ENCODE measurements at places on chromosomes 1 and 21.

- no peak for DNase-seq
Observed at GRCh38 chr1:155648207-155649147, 38.5 kb downstream of the MSTO1 start.

DNA sequence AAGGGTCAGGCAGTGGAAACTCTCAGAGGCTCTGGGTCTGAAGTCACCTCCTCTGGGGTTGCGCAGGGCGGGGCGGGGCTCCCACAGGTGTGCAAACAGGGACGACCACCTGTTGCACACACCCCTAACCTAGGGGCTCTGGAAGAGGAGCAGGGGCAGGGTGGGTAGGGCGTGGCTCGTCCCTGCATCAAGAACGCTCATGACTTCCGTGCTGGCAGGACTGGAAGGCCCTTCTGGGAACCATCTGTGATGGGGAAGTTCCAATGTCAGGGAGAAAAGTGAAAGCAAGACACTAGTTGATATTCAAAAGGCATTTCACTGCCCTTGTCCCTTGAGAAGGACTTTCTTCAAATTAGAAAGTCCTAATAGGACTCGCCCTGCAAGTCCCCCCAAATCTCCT, 22.1 kb upstream of the CLSTN1 start:
- DNase-seq = no peak

DNA sequence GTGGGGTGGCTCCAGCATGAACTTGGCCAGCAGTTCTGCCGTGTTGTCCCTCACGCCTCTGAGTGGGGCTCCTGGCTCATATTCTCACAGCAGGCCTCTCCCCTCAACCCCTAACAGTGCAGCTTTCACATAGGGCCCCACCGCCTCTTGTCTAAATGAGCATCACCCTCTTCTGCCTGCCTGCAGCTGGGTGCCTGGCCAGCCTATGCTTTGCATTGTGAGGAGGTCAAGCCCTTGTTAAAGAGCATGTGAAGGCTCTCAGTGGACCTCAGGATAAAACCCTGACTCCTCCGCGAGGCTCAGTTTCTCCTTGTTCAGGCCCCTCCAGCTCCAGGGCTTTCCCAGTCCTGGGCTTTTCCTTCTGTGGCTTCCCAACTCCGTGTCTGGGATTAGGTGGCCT, 34.8 kb downstream of the CRYAA start:
- no peak for DNase-seq

DNA sequence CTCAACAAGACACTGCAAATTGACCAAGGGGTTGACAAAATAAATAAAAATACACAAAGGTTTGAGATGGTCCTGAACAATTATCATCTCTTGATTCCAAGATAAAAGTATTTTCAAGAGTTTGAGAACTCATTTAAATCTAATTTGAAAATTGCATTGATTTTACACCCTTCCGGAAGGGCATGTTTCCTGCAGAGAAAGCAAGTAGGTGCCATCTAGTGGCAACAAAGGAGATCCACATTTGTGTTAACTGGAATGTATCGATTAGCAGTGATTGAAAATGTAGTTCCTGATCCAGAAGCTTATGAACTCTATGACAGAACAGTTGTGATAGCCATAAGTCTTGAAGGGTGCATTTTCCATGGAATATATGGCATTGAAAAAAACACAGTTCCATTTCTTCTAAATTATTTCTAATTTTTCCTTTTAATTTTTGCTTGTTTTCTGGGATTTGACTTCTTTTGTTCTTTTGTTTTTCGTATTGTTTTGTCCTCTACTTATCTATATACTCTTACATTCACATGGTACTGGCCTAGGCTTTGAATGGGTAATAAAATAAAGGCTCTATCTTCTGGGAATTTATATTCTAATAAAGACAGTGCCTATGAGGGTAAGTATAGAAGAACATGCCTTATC, 143.7 kb downstream of the DNM3 start:
- DNase-seq = peak; percentile 7

DNA sequence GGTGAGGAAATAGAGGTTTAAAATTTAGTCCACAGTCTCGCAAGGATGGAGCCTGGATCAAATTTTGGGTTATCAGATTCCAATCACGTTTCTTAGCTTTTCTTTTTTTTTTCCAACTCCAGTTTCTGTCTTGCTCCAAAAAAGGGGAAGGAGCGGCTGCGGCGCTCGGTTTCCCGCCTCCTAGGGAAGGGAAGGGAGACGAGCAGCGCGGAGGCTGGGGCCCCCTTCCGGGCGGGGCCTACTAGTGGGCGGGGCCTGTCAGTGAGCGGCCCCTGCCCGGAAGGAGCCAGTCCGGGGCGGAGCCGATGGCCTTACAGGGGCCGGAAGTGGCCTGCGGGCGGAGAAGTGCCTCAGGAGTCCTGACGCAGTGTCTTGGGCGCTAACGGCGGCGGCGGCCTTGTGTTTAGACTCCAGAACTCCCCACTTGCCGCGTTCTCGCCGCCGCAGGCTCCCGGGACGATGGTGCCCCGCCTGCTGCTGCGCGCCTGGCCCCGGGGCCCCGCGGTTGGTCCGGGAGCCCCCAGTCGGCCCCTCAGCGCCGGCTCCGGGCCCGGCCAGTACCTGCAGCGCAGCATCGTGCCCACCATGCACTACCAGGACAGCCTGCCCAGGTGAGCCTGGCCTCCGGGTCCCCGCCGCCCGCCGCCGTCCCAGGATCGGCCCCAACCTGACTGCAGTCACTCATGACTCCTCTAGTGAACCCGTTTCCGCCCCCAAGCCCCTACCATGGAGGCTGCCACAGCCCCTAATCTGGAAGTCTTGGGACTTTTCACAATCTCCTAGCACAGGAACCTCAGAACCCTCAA, at the start of gene CPT2:
Gene CPT2, plus strand, starts transcription at position 340 of the 806 bp plus-strand sequence. Its CDS starts 120 bp downstream, at position 460.
- peak; percentile 90 for DNase-seq

- DNase-seq = no peak
Observed at GRCh38 chr1:47757226-47757975, 239.8 kb downstream of the TRABD2B start.

- DNase-seq = no peak
Observed at GRCh38 chr21:23131177-23131576, 2133.0 kb downstream of the NCAM2 start.

DNA sequence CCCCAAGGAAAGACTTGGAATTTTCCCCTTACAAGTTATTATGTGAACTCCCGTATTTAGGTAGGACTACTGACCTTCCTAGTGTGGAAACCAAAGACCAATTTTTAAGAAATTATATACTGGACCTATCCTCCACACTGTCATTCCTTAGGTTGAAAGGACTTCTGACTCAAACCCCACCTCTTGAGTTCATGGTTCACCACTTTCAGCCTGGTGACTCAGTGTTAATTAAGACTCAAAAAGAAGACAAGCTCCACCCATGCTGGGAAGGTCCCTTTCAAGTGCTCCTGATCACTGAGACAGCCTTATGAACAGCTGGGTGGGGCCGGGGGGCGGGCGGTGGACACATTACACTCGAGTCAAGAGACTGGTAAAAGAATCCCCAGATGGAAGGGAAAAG, 113.2 kb downstream of the LRRC53 start:
- DNase-seq = no peak

GRCh38 chr1:30981172-30981571, 72.6 kb upstream of the SDC3 start:
- DNase-seq = no peak

- no peak for DNase-seq
Observed at GRCh38 chr1:87024936-87025540, 110.6 kb downstream of the HS2ST1 start.

DNA sequence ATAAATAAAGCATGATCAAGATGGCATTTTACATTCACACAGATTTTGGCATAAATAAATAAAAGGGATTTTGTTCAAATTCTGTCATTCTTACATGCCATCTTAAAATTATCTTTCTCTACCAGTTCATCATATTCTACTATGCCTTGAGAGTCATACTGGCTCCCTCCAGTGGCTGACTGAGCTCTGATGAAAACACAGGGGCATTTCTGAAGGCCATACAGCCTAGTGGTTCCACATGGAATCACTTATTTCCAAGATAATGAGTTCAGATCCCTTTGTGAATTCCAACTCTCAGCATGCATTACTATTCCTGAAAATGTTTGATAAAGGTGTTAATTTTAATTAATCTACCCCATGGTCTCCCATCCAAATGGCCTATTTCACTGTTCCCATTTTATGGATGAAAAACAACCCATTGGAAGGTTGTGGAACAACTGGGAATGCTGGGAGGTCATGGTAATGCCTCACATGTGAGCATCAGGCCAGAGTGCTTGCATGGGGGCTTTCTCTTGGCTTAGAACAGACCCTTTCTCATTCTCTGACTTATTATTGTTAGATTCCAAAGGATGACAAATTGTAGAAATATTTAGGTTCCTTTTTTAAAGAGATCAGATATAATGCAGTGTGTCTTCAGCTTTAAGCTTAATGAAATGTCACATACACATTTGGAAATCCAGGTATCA, 622.4 kb upstream of the PKN2 start:
- no peak for DNase-seq

DNA sequence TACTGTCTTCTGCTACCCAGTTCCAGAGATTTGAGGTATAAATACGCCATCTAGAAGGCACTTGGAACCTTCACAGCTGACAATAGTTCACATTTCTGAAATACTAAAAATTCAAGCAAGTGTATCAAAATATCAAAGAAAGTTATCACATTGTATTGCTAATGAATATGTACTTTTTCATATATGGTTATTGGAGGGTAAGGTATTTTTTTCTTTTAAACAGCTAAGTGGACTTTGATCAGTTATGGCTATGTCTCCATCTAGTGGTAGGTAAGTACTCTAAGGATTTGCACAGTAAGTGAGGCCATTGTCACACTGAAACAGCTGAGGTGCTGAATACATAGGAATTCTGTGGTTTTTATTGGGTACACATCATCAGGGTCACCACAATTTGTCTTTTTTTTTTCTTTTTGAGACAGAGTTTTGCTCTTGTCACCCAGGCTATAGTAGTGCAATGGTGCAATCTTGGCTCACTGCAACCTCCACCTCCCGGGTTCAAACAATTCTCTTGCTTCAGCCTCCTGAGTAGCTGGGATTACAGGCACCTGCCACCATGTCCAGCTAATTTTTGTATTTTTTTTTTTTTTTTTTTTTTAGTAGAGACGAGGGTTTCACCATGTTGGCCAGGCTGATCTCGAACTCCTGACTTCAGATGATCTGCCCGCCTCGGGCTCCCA, 49.1 kb upstream of the CR2 start:
- no peak for DNase-seq

- no peak for DNase-seq
Observed at GRCh38 chr1:192546596-192547190, 28.9 kb upstream of the RGS1 start.

- DNase-seq = no peak
Observed at GRCh38 chr1:178005450-178005849, 35.6 kb upstream of the SEC16B start.

DNA sequence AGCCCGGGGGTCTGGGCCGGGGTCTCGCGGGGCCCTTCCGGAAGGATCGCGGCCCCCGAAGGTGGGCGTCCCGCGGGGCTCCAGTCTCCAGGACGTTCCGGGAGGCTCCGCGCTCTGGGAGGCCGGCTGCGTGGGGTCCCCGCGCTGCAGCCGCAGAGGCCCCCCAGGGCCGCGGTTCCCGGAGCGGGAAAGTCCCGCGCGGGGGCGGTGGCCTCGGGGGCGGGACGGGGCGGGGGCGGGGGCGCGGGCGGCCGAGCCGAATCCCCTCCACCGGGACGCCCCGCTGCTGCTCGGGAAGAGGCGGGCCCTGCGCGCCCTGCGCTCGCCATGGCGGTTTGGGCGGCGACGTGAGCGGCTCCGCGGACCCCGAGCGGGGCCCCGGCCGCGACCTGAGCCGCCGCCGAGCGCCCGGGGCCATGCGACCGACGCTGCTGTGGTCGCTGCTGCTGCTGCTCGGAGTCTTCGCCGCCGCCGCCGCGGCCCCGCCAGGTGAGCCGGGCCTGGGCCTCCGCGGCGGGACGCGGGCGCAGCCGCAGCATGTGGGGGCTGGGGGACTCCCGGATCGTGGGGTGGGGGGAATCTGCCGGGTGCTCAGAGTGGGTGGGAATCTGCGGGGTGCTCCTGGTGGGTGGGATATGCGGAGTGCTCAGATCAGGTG, at the start of gene IFNGR2:
Gene IFNGR2, plus strand, starts transcription at position 286 of the 658 bp plus-strand sequence. Its CDS starts 131 bp downstream, at position 417.
- no peak for DNase-seq

- no peak for DNase-seq
Observed at GRCh38 chr1:110824192-110824591, 48.8 kb upstream of the CD53 start.

GRCh38 chr1:164576291-164577271, 17.6 kb downstream of the PBX1 start:
- DNase-seq = no peak

DNA sequence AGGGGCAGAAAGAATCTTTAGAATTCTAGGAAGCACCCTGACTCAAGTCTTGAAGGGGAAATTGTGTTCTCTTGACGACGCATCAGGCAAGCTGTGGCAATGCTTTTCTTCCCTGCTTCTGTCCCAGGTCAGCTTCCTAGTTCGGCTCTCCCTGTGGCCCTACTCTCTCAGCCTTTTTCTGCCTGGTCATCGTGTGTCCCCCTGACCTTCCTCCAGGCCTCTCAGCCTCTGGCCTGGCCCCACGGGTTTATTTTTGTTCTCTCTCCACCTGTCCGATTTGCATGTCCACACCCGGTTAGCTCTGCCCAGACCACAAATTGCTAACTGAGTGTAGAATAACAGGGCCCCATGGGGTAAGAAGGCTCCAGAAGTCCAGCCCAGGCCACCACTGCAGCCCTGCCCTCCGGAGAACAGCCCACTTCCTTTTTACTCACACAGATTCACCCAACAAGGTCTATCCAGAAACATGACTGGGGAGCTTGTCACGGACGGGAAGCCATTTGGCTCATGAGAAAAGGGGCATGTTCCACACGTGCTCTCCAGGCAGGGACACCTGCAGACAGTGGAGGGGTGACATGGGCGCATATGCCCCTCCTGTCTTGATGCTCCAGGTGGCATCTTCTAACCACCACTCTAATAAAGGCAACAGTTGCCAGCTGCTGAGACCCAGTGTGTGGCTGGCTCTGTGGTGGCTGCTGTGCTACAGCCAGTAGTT, 9.8 kb downstream of the KCNN3 start:
- DNase-seq = no peak

DNA sequence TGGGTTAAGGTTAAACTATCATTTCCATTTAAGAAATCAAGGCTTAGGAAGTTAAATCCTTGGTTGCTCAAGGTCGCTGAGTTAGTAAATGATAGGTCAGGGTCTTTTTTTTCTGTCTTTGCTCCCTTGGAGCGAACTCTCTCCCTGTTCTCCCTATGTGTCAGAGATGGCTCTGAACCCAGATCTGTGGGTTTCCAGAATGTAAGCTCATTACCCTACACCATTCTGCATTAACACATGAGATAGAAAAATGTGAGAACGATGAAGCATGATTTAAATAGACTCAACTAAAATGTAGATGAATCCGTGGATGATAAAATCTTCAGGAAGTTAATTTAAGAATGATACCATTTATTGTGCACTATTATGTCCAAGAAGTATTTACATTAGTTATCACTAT, 25.0 kb upstream of the ST6GALNAC3 start:
- no peak for DNase-seq

GRCh38 chr1:66519992-66520391, 14.0 kb upstream of the SGIP1 start:
- DNase-seq = no peak

DNA sequence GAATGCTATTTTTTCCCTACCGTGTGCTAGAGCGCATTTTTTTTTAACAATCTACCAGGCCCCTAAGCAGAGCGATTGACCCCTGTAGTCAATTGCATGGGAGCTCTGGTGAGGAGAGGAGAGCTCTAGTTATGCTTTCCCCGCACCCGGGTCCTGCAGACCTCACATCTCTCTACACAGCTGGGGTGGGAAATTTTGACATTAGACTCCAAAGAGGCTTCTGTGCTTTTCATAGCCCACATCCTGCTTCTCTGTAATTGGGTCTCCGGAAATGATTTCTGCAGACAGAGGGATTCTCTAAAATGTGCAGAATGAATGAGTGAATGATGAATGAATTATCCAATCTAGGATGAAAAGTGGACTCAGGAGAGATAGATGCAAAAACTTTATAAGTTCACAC, 41.5 kb upstream of the DUSP10 start:
- peak; percentile 15 for DNase-seq

All from effector memory CD8-positive, alpha-beta T cell (primary cell).